ENCODE measurements at places on chromosomes 7 and 10.
A peak's percentile ranks its signal among the peaks of the same experiment; 100 is the strongest.

DNA sequence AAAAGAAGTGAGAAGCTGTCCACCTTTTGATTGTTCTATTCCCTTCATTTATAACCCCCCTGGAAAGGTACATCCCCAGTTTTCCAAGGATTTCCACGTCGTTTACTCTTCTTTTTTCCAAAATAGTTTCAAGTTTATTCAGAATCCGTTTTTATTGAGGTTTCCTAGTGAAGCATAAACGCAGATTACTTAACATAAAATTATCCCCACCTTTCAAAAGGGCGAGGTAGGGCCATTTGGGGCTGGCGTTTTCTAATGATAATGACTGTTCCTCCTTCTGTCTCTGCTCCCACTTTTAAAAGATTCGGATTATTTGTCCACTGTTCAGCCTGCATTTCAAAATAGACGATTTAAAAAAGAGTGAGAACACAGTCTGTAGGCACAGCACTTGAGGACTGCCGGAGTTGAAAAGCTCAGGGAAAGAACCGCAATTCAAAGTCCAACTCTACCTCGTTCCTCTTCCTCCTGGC lies 165.2 kb upstream of the PPP1R3A start:
- DNase-seq, result no peak

- no peak for DNase-seq
These were observed 82.6 kb downstream of the PIP4K2A start for GRCh38 chr10:22631646-22632278.

- no peak for DNase-seq
These were observed 64.2 kb upstream of the HELLS start for GRCh38 chr10:94481410-94481809.

DNA sequence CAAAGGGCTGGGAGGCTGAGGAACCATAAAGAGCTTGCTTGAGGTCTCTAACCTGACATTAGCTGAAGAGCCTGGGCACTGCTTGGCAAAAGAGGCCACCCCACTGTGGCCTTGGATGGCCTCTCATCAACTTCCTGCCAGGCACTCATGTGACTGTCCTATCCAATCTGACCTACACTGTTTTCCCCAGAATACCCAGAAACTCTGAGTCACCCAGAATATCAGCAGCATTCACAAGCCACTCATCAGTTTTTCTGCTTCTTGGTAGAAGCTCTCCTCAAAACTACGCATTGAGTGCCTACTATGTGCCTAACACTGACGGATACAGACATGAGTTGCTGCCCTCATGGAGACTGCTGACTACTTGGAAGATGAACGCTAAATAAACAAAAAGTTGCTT lies 4.1 kb upstream of the NT5C2 start:
- peak; percentile 86 for DNase-seq

GRCh38 chr7:111744501-111745155 lies 182.3 kb upstream of the IMMP2L start:
- DNase-seq, result peak; percentile 62

- no peak for DNase-seq
These were observed 45.0 kb upstream of the STK17A start for GRCh38 chr7:43537765-43538403.

DNA sequence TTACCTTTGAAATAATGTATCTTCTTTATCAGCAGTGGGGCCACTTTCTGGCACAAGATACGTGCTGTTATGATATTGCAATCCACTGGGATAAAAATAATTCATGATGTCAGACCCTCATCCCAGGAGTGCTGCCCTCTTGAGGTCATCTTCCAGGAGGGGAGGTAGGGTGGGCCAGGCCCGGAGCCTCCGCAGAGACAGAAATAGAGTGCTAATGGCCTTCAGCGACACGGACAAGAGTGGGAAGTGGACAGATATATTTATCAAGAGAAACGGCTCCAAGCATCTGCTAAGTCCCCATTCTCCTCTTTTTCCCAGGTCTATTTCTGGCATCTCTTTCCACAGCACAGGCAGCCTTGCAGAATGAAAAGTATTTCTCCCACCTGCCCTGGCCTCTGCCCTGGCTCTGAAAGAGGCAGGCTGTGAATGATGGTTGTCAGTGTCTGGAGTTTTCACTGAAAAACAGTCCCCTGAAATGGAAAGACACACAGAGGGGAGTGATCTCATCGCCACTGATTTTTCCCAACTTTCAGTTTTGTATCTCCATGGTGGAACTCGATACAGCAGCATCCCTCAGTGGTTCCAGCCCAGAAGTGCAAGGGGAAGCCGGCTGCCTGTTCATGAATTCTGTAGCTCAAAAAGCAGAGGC lies 251.7 kb upstream of the MYO3A start:
- DNase-seq, result peak; percentile 2

DNA sequence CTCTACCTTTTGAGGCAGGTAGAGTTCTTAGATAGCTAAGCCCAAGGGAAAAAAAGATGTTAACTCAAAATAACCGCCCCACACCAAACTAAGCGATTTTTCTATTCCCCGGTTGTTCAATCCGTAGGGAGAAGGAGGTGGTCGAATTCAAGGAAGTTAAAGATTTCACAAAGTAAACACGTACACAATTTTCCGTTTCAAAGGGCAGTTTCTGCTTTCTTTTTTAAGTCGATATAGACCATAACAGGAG lies 842 bp downstream of the KBTBD2 start:
- DNase-seq, result no peak

GRCh38 chr10:132162021-132162531 lies 24.7 kb upstream of the DPYSL4 start:
- DNase-seq, result no peak

DNA sequence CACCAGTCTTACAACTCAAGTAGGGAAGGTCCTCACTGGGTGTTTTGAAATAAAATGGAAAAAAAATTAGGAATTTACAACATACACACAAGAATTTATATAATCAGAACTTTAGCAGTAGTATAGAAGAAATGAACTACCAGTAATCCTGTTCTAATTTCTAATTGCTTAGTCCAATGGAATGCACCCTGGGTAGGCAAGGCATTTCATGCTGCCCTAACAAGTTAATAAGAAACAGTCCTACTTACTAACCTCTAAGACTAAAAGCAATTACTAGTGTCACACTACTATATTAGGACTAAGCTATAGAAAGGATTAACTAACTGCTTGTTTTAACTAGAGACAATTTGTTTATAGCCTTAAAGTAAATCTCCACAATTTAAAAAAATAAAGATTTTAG lies 158.1 kb downstream of the BTAF1 start:
- no peak for DNase-seq

- DNase-seq, result no peak
These were observed 282.6 kb upstream of the LRRN3 start for GRCh38 chr7:110808361-110808760.

DNA sequence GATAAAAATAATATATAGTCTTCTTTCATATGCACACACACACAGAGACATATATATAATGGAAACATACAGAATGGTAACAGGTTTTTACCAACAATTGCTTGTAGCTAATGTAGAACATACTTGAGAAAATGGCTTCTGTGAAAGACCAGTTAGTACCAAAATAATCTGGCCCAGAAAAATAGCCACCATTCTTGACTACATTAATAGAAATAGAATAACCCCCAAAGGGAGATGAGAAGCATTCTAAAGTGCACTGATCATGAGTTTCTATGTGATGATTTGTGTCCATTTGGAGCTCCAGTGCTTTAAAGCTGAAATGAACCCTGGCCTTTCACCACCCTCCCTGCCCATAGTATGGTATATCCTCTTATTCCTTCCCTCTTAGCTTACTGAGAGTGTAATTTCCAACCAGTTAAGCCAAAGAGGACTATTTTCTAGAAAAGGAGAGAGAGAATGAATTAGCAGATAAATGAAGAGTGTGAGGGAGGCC lies 22.9 kb upstream of the IFIT2 start:
- DNase-seq, result no peak

- DNase-seq, result no peak
These were observed 73.5 kb downstream of the GRB10 start for GRCh38 chr7:50709151-50709550.

DNA sequence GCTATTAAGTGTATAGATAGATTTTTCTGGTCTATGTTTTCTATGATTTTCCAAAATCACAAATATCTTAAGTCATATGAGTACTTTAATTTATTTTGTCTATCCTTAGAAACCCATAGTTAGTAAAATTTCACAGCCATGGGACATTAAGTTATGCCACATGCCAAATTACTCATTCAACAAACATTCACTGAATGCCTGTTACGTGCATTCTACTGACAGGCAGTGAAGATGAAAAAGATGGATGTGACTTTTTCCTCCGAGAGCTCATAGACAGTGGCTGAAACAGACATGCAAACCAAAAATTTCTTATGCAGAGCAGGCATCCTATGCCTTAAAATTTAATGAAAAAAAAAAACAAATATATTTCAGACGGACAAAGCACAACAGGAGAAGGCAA lies 84.9 kb downstream of the CHRM2 start:
- DNase-seq, result peak; percentile 75

- peak; percentile 54 for DNase-seq
These were observed 67.8 kb downstream of the PTEN start for GRCh38 chr10:87930934-87931835.

GRCh38 chr10:3825862-3826351 lies 40.9 kb upstream of the KLF6 start:
- DNase-seq, result peak; percentile 83

GRCh38 chr10:73810735-73811465 lies 498 bp downstream of the NDST2 start:
- DNase-seq, result peak; percentile 44

DNA sequence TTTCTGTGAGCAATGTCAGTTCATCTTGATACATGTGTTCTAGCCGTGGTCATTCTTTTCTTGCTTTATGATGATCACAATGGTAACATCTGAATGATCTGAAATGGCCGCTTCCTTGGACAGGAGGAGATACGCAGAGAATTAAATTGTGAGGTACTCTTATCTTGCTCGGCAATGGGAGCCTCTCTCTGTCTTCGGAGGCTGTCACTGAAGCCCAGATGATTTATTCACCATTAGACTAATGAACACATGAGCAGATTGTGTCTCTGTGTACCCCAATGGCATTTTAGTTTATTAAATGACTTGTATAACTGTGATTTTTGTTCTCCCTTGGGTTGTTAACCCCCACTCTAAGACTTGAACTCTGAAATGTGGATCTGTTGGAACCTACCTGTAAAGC lies 38.6 kb downstream of the RBM33 start:
- no peak for DNase-seq

DNA sequence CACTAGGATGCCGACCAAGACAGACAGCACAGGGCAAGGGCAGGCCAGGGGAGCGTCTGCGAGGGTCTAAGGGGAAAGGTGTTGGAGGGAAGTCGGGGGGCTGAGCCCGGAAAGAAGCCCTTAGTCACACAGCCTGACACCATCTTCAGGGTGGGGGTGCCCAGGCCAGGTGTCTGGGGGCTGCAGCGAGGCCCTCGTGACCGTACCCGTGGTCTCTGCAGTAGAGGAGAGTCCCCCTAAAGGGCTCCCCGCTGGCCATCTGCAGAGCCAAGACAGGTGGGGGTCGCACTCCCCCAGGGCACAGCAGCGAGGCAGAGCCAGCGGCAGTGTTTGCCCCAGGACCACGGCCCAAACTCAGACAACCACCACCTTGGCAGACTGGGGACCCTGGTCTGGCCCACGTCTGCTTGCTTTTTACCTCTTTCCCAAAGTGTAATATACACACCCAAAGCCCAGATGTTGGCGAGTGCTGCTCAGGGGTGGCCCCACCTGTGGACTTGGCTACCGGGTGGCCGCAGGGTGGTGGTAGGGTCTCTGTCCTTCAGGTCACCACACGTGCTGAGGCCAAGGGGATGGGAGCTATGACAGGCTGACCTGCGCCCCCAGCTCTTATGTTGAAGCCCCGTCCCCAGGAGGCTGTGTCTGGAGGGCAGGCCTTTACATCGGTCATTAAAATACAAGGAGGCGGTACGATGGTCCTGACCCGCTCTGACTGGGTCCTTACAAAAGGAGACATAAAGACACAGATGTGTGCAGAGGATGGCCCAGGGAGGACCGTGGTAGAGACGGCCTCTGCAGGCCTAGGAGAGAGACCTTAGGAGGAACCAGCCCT lies 107.4 kb downstream of the DNAJB6 start:
- DNase-seq, result no peak

GRCh38 chr10:34163075-34163905 lies 651.8 kb downstream of the PARD3 start:
- no peak for DNase-seq

DNA sequence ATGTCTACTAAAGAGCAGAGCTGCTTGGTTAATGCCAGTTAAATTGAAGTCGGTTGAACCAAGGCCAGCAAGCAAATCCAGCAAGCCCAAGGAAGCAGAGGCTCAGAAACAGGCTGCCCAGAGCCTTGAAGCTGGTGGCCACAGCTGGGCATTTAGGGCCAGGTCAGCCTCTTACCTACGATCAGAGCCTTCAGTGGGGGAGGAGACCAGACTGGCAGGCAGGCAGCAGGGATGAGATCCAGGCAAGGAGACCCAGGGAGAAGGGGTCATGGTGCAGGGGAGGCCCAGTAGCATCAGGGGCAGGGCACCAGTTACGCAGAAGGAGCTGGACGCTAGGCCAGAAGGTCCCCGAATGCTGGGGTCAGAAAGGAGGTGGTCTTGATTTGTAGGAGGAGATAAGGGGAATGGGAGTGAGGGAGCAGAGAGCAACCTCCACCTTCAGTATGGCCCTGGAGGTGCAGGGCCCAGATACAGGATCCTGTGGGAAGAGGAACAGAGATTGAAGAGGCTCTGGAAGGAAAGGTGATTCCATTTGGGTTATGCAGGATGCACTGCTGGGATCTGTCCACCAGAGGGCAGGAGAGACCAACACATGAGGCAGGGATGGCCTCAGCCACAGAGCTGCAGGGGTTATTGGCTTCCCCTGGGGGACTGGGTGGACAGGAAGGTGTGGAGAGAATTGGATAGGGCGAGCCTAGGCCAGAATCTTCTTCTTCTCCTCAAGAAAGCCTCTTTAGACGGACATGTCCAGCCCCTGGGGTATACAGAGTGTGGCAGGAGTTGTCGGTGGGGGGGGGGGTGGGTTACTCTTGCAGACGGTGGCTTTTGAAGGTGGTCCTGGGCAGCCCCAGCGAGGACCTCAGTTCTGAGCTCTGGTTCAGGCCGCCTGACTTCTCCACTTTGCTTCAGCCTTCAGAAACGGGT lies 132.6 kb upstream of the PODXL start:
- peak; percentile 71 for DNase-seq

DNA sequence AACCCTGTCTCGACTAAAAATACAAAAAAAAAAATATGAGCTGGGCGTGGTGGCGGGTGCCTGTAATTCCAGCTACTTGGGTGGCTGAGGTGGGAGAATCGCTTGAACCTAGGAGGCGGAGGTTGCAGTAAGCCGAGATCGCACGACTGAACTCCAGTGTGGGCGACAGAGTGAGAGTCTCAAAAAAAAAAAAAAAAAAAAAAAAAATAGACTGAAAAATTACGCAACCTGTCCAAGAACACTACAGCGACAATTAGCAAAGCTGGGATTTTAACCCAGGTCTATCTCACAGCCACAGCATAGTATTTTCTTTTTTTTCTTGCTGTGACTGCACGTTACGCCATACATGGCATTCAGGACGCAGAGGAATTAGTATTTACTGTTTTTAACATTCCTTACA lies 1.1 kb upstream of the RABGEF1 start:
- no peak for DNase-seq

- DNase-seq, result no peak
These were observed 134.1 kb upstream of the TCERG1L start for GRCh38 chr10:131445623-131446022.

DNA sequence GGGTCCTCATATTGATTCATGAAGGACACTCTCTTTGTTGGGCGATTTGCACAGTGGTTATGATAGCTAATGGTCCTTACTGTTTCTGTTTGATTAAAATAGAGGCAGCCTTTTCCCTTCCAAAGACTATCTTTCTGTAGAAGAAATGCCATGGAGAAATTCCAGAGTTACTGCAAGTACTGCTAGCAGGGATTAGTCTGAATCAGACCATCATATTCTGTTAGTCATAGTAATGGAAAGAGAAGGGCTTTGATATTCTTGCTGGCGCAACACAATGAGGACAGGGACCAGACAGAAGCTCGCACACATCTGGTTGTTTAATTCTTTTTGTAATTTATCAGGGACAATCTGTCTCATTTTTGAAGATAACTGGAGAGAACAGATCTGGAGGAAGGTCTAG lies 304.5 kb upstream of the FZD8 start:
- no peak for DNase-seq

Measured in ELR (cell line).